ENCODE measurements at places on chromosomes 1 and 21. TPM values are rescaled to one million over a fixed set of nuclear protein-coding genes. Genes with fewer than 3 reads are reported as not detected.
A peak's percentile ranks its signal among the peaks of the same experiment; 100 is the strongest.

- no peak for DNase-seq
These were observed 22.0 kb downstream of the TSPAN2 start for GRCh38 chr1:115067161-115067859.

DNA sequence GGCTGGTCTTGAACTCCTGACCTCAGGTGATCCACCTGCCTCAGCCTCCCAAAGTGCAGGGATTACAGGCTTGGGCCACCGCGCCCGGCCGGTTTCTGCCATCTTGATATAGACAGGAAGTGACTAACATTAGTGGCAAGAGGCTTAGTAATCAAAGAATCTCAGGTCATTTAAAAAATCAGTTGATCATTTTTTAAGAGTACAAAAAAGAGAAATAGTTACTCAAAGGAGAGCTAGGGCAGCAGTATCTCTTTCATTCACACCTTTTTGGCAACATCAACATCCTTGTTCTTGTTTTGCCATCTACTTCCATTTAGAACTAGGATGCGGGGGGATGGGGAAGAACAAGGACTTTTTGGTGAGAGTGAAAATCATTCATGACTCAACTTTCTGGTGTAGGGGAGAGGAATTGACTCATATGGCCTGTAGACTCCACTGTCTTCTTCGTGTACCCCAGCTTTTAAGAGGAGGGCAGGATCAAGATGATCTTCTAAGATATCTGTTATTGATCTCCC lies 8.8 kb downstream of the FCRLB start:
- DNase-seq, result no peak

DNA sequence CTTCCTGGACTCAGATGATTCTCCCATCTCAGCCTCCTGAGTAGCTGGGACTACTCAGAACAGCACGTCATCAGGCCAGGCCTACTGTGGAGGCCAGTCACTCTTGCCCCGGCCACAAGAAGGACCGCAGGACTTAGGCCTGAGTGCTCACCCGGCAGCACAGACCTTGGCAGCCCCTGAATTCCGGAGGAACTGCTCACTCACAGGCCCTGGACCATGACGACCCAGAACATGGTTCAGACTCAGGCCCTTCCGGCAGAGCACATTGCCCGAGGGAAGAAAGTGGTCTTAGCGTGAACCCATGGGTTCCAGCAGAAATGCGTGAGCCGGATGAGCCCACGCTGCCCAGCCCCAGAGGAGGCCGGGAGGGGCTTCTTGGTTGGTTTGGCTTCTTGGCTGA lies 177.3 kb upstream of the TMEM51 start:
- DNase-seq, result no peak

DNA sequence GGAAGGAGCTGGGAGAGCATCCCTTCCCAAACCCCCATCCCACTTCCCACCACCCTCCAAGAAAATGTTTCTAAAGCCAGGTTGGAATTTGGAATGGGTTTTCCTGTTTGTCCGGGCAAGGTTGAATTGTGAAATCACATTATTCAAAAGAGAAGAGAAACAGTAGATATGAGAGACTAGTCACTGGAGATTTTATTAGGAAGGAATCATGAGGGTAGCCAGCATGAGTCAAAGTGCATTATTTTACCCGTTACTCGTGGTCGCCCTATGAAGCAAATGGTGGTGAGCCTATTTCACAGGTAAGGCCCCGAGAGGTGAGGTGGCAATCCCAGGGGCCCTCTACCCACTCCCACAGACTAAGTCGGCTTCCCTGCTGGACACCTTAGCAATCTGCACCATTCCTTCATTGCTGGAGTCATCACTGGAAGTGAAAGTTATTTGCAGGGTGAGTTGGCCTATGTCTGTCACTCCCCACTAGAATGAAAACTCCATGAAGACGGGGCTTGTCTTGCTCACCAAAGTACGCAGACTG lies 52.8 kb downstream of the TOMM20 start:
- no peak for DNase-seq

- no peak for DNase-seq
These were observed 331.6 kb downstream of the SRGAP2C start for GRCh38 chr1:121516234-121516967.

GRCh38 chr1:230611128-230611877 lies 31.0 kb upstream of the COG2 start:
- no peak for DNase-seq

GRCh38 chr1:204142032-204142974 lies 9.5 kb downstream of the ETNK2 start:
- DNase-seq, result no peak

GRCh38 chr1:8374812-8375211 lies 56.9 kb downstream of the SLC45A1 start:
- no peak for DNase-seq

- DNase-seq, result no peak
These were observed 87.2 kb downstream of the SYT2 start for GRCh38 chr1:202623075-202623474.

DNA sequence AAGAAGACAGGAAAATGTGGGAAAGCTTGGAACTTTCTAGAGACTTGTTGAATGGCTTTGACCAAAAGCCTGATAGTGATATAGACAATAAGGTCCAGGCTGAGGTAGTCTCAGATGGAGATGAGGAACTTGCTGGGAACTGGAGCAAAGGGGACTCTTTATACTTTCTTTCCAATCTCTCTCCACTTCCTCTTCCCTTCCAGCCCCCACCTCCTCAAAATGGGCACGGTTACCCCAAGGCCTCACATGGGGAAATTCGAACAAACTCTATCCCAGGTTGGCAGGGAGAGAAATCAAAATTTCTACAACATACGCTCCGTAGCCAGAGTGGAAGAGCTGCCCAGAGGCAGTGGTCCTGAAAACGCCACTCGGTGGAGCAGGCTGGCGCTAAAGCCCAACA lies 15.2 kb downstream of the PPT1 start:
- DNase-seq, result no peak

DNA sequence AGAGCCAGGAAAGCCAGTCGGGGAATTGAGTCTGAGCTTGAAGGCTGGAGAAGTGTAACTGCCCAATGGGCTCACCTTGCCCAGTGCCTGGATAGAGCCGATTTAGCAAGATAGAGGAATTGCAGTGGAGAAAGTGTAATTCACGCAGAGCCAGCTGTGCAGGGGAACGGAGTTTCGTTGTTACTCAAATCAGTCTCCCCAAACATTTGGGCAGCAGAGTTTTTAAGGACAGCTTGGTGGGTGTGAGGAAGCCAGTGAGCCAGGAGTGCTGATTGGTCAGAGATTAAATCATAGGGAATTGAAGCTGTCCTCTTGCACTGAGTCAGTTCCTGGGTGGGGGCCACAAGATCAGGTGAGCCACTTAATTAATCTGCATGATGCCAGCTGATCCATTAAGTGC lies 28.4 kb upstream of the NLRP3 start:
- no peak for DNase-seq

DNA sequence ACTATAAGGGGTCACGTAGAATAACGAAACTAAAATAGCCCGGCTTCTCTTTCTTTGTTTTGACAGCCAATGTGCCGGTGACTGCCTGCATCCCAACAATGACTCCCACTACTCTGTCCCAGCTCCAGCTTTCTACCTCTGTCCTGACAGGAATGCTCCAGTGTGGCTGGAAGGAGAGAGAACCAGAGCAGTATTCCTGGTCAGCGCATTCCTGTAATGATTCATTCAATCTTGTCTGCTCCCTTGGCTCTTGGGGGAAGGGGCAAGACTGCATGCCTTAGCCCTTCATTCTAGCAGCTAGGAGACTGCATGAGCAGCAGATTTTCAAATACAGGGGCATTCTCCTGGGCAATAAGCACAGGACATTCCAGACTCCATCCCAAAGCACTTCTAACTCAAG lies 132.1 kb upstream of the PRMT6 start:
- DNase-seq, result no peak

GRCh38 chr1:48552420-48552819 lies 80.4 kb upstream of the SPATA6 start:
- no peak for DNase-seq

DNA sequence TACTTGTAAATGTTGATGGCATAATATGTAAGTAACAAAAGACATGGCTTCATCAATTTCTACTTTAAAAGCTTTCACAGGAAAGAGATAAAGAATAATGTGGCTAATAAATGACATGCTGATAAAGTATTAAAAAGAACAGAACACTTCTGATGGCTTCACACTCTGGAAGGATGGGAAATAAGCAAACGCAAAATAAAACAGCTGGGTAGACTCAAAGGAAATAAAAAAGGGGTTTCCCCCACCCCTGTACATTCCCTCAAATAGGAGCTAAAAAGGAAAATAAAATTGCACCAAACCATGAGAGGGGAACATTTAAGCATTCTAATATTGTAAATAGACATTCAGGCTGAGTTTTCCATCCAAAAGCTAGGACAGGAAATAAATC lies 27.0 kb upstream of the DYRK1A start:
- DNase-seq, result no peak

DNA sequence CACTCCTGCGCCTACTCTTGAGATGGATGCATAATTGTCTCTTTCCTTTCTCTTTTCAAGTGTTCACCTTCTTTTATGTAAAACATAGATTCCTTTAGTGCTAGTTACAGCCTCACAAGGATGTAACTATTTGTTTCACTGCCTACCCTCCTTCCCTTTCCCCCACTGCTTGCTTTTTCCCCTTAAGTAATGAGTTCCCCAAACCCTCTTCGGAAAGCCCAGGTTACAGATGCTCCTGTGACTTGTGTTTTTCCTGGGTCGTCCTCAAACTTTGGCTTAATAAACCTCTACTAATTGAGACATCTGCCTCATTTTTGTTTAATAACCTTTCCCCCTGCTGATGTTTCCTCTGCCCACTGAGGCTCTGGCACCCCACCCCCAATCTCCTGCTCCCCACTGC lies 39.2 kb downstream of the C21orf91 start:
- no peak for DNase-seq

DNA sequence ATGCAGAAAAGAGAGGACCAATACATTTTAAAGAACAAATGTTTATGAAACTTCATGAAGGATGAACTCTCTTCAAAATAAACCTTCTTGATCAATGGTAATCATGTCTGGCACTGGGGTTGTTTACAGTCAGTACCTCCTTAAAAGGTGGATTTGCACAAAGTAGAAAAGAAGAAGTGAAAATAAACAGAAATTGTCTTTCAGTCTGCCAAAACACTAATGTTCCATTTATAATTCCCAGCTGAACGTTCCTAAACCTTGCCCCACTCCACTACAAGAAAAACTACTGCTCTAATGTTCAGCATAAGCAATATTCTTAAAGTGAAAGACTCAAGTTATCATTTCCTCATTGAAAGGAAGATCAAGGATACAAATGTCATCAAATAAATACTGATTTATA lies 86.2 kb downstream of the EIF4G3 start:
- DNase-seq, result no peak

GRCh38 chr1:109818271-109818987 lies 54.7 kb upstream of the EPS8L3 start:
- no peak for DNase-seq

GRCh38 chr21:42652527-42653230 lies 742 bp upstream of the PDE9A start:
- peak; percentile 42 for DNase-seq

Gene EFCAB14
- 121 TPM for polyA plus RNA-seq

Gene PLCH2
- 2.8 TPM for polyA plus RNA-seq

Gene BATF3
- 2.0 TPM for polyA plus RNA-seq

Gene PRELP
- 3.5 TPM for polyA plus RNA-seq

Gene EIF4G3
- polyA plus RNA-seq, result 64.5 TPM

Gene LCE1A
- polyA plus RNA-seq, result not detected

Gene CD52
- polyA plus RNA-seq, result 5.6 TPM

Gene PDZK1IP1
- polyA plus RNA-seq, result 1.2 TPM

Gene C1QB
- polyA plus RNA-seq, result 18.9 TPM

Gene SPTA1
- polyA plus RNA-seq, result 8.4 TPM

All from right lung (tissue), 10 donors.